ENCODE measurements at places on chromosomes 13 and 19.
A peak's percentile ranks its signal among the peaks of the same experiment; 100 is the strongest.

DNA sequence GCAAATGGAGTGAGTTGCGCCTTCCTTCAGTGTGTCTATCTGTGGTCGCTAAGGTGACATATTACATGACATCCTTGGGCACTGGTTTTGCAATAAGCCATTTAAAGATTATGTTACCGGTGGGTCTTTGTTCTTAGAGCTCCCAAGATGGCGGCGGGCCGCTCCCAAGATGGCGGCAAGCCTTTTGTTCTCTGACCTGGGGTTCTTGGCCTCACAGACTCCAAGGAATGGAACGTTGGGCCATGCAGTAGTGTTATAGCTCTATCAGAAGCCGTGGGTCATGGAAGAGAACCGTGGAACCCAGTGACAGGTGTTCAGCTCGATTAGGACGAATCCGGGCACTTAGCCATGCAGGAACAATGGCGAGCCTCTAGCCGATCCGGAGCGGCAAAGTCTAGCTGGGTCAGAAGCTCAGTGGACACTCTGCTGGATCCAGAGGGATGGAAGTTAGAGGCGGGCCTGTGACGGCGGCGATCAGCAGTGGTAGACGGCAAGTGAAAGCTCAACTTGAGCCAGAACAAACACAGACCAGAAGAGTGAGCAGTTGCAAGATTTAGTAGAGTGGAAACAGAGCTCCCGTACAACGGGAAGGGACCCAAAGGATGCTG, 188.6 kb downstream of the TEX29 start:
- no peak for DNase-seq

GRCh38 chr13:106523576-106523975, 11.9 kb downstream of the EFNB2 start:
- no peak for DNase-seq

GRCh38 chr13:37070956-37071355, 11.5 kb upstream of the SUPT20H start:
- DNase-seq, result no peak

- no peak for DNase-seq
Observed at GRCh38 chr13:89486065-89486464, 1814.9 kb downstream of the SLITRK5 start.

DNA sequence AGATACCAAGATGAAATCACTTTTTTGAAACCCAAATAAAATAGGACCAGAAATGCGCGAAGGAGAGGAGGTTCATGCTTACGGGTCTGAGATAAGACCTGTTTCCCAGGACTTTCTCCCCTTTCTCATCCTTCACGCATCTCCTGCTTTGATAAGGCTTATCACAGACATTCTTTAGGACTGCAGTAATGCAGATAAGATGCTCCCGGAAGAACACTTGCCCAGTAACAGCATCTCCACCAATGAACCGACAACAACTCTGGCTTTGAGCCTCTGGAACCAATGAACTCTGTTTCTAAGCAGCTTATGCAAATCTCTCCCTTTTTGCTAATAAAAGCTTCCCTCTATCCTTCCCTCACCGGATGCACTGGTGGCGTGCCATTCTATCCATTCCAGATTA, 783.4 kb upstream of the ARGLU1 start:
- no peak for DNase-seq

DNA sequence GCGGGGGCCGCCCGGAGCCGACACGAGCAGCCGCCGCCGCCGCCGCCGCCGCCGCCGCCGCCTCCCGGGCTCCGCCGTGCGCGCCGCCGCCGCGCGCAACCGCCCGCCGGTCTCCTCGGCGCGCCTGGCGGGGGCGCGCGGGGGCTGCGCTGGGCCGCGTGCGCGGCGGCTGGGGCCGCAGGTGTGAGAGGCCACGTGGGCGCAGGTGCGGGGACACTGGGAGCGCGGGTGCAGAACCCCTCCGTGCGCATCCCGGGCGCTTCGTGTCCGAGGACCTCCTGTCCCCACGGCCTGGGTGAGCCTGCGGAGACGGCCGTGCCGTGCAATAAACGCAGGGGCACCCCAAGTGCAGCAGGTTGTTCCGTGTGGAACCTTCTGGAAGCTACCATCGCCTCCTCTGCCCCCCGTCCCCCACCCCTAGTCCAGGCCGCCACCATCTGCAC, at the start of gene LINGO3:
TSS of gene LINGO3 (minus strand) at position 41 of the 443 bp plus-strand sequence. CDS start 16,378 bp downstream, outside the sequence.
- no peak for DNase-seq

GRCh38 chr19:47542030-47542475, 27.2 kb upstream of the NAPA start:
- no peak for DNase-seq

DNA sequence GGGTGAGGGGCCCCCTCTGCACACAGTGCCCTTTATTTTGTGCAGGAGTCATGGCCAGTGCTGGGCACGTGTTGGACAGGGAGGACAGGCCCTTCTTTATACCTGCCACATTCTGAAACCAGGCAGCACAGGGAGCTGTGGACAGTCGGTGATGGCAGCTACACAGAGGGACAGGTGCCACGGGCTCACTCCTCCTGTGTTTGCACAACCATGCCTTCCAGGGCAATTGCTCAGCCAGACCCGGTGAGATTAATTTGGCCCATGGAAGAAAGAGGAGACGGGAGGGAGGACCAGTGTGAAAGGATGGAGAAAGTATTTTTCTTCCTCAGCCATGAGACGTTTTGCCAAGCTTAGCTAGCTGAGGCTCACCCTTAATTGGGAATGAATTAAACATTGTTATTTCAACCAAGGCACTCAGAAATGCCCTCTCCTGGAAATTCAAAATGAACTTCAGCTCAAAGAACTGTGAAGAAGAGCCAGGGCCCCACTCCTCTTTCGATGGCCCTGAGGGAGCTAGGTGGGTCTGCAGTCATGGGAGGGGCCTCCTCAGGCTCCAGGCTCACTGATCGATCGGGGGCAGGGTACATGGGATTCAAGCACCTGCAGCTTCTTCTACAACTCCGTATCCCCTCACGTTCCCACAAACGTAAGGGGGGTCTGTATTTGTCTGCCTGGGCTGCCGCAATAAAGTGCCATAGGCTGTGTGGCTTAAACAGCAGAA, 41.2 kb downstream of the SHISA2 start:
- DNase-seq, result no peak

DNA sequence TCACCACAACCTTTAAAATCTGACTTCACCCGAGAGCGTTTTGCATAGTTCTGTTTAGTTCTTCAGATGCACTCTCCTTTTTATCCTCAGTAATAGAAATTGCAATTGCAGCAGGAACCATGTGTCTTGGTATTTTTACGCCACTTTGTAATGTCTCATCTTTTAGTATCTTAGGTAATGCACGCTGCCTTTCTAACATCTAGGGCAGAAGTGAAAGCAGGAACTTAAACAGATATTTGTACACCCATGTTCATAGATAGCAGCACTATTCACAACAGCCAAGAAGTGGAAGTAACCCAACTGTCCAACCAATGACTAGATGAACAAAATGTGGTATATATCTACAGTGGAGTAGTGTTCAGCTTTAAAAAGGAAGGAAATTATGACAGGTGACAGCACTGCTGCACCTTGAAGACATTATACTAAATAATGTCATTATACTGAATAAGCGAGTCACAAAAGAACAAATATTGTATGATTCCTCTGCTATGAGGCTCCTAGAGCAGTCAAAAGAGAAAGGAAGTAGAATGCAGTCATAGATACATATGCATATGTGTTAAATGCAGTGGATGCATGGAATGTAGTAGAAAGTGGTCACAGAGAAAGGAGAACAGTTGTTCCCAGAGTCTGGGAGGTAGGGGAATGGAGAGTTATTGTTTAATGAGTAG, 105.9 kb upstream of the GJB6 start:
- DNase-seq, result no peak

DNA sequence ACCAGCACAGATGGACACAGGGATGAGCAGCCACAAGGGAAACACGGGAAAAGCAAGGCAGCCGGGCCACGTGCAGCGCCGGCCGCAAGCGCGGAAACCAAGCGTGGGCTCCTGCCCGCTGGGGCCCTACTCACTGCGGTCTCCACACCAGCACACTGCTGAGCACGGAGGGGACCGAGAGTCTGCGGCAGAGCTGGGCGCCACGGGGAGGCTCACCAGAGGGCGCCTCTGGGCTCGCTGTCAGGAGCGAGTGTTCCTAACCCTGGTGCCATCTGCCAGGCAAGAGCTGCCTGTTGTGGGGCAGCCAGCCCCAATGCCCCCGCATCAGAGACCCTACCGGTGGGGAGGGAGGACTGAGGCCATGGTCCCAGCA, 26.5 kb downstream of the MPND start:
- peak; percentile 73 for DNase-seq

DNA sequence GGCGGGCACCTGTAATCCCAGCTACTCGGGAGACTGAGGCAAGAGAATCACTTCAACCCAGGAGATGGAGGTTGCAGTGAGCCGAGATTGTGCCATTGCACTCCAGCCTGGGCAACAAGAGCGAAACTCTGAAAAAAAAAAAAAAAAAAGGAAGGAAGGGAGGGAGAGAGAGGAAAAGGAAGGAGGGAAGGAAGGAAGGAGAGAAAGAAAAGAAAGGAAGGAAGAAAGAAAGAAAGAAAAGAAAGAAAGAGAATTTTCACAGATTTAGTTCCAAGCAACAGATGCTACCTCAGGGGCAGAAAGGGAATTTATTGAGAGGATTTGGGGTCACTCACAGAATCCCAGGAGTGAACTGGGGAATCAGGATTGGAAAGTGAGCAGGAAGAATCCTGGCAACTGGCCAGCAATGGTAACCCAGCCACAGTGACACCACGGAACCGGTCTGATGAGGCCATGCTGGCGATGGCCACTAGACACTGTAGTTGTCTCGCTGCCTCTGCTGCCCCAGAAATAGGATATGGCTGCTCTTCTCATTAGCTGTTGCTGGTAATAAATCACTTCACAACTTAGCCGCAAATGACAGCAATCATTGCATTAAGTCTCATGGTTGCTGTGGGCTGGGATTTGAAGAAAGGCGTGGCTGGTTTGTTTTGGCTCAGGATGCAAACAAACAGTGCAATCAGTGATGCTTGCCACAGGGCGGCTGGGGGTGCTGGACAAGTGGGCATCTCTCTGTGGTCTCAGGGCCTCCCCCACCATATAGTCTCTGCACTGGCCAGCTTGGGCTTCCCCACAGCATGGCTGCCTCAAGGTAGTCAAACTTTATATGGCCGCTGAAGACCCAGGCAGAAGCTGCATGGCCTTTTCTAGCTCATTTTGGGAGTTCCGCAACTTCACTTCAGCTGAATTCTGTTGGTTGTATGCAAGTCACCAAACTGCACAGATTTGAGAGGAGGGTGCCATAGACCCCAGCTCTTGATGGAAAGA, 5.2 kb upstream of the BCAM start:
- no peak for DNase-seq

GRCh38 chr13:21176982-21177284, 475 bp downstream of the MRPL57 start:
- DNase-seq, result peak; percentile 20

GRCh38 chr19:52219611-52220010, 29.8 kb downstream of the PPP2R1A start:
- no peak for DNase-seq

- no peak for DNase-seq
Observed at GRCh38 chr13:37277435-37278144, 172.1 kb upstream of the CSNK1A1L start.

DNA sequence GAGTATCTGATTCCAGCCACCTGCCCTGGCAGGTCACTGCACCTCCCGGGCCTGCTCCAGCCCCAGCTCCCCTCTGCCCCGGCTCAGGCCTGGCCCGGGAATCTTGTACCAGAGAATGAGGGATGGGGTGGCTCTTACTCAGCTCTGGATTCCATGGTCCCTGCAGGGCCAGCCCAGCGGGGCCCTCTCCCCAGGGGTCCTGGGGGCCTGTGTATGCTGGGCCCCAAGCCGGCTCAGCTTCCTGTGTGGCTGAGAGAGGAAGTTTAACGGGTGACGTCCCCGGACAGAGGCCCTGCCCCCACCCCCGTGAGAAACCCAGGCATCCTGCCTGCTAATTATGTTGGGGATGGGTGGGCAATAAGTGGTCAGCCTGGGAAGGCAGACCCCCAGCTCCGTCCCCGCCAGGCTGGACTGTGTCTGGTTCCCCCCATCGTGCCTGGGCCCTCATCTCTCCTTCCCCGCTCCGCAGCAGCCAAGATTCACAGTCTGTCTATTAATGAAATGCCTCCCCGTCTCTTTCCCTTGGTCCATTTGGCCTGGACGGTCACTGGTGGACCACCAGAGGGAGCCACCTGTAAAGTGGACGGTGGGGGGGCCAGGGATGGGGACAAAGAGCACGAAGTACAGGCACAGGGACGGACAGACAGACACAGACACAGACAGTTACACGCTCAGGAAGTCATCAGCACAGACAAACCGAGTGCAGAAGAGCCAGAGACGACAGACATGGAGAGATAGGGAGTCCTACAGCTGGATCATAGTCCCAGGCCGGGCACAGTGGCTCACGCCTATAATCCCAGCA, at the start of gene DENND1C:
TSS of gene DENND1C (minus strand) at position 247 of the 802 bp plus-strand sequence. CDS start at position 155, 92 bp downstream.
- peak; percentile 50 for DNase-seq

GRCh38 chr19:511101-511851, 4.0 kb downstream of the TPGS1 start:
- DNase-seq, result peak; percentile 50

- DNase-seq, result no peak
Observed at GRCh38 chr13:23903906-23904280, 6.6 kb upstream of the C1QTNF9B start.
